Transverse colon (tissue), 4 donors: ENCODE measurements at places on chromosomes 3 and 15. TPM values are rescaled to one million over a fixed set of nuclear protein-coding genes. Genes with fewer than 3 reads are reported as not detected.
A peak's percentile ranks its signal among the peaks of the same experiment; 100 is the strongest.

Gene DCBLD2
- total RNA-seq = 20.2 TPM

Gene DUOX1
- 4.1 TPM for total RNA-seq

DNA sequence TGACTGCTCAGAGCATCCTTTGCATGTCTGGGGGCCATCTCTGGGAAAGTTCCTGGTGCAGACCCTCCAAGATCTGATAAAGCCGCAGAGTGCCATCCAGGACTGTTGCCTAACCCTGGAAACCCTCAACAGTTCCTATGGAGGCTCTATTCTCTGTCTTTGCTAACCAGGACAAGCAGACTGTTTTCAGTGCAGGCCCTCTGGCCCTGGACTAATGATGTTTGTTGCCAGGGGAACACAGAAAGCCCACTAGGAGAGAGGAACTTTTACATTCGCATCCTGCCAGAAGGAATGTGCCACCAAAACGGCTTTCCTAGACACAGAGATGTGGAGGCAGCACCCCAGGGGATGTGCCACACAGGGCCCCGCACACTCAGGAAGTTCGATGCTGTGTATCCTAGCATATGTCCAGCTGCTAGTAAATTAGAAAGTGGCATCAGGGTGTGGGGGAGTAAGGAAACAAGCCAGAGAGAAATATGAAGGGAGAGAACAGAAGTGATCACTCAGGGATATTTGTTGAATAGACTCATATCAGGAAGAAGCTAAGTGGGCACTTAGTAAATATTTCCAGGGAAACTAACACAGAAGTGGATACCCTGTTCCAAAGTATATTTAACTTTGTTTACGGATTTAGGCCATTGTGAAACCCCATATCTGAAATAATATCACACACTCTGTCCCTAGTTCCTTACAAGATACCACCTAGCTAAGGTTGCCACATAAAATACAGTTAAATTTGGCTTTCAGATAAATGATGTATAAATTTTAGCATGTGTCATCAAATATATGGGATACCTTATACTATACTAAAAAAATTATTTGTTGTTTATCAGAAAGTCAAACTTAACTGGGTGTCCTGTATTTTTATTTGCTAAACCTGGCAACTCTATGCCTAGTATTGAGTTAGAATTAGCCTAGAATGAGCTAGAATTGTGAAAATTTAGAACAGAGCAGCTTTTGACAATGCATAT, 29.9 kb upstream of the TMOD3 start:
- no peak for DNase-seq

GRCh38 chr3:141876891-141877621, 613 bp downstream of the ATP1B3 start:
- peak; percentile 65 for DNase-seq

DNA sequence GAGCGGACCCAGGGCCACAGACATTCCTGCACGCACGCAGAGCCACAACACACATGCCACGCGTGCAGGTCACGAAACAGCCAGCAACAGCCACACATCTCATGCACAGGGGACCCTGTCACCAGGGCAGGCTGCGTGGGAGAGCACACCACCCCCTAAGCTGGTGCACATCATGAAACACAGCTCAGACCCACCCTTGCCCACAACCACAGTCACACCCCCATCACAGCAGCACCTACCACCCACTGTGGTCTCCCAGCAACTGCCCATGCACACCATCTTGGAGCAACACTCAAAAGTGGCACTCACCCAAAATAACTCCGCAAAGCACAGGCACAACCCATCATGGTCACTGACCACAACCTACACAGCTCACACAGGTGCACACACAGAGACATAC, 75.7 kb downstream of the OCA2 start:
- no peak for DNase-seq
